NCI-H1417 treated with DMSO at 0.1 percent for 48 hours (cell line): ENCODE measurements at places on chromosomes 5 and 9.

- no peak for DNase-seq
These were observed 261.9 kb downstream of the PBX3 start for GRCh38 chr9:126009047-126009446.

- DNase-seq = no peak
These were observed 225.2 kb downstream of the CFAP90 start for GRCh38 chr5:7625740-7626139.

DNA sequence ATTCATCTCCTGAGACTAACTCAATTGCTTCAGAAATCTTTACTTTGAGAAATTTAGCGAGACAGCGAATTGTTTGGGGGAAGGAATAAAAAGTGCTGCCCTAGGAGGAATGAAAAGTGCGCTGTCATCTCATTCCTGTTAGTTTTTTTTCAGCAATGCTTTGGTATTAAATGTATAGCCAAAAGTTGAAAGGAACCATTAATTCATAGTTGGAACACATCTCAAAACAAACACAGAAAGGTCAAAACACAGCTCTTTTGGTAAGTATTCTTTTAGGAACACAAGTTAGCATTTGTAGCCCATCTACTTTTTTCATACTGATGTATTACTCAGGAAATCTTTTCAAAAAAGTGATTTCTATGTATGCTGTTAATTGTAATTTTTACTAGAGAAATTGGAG is 109.1 kb downstream of the NNT start:
- DNase-seq = no peak

GRCh38 chr9:3040761-3041160 is 196.9 kb upstream of the PUM3 start:
- no peak for DNase-seq

DNA sequence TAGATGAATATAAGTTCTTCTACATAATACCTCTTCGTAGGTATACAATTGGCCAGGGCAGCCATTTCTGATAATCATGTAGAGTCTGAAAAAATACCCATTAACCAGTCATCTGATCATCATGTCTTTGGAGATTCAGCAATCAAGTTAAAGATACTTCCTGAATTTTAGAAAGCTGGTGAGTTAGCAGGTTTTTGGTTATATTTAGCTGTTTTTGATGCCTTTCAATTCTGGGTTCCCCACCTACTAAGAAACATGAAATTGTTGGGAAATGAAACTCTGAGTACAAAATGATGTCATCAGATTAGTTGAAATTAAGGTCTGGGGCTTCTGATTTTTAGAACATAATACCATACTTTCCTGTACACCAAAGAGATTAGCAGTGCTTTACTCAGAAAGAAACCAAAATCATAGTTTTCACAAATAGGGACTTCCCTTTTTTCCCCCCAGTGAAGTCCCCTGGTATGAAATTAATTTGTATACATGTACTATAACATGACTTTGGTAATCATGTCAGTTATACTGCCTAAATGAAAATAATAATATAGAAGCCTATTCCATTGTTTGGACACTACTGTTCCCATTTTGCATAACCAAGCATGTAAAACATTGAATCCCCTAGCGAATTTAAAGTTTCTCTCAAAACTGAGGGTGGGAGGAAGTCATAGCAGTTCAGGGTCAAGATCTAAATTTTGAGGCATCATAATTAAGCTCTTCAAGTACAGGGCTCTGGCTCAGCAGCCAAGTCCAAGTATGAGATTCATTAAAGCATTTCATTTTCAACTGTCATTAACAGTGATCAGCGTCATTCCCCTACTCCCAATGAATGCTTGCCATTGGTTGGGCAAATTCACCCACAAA is 17.9 kb downstream of the PRLR start:
- no peak for DNase-seq

DNA sequence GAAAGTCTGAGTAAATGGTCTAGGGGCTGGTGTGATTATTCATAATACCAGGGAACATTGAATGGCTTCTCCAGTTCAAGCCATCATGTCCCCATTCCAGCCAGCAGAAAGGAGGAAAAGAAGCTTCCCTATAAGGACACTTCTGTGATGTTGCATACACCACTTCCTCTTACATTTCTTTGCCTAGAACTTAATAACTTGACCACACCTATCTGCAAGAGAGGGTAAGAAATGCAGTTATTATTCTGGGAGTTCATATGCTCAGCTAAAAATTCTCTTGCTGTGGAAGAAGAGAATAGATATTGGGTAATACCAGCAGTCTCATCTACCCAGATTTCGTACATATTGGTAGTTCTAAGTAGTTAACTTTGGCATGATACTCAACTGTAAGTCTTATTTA is 166.1 kb downstream of the SLC28A3 start:
- no peak for DNase-seq

DNA sequence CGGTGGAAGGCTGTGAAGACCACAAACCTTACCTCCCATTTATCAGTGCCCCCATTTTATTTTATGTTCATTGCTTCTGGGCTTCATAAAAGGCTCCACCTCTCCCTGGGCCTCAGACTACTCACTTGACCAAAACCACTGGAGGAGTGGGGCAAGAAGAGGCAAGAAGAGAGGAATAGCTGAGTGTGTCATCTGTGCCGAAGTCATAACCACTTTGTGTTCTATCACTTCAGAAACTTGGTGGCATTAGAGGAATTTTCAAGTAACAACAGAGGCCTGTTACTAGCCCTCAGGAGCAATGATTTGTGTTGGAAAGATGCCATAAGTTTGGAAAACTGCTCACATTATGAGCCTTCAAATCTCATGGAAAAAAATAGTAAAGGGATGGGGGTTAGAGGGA is 88.7 kb upstream of the PIK3R1 start:
- no peak for DNase-seq

DNA sequence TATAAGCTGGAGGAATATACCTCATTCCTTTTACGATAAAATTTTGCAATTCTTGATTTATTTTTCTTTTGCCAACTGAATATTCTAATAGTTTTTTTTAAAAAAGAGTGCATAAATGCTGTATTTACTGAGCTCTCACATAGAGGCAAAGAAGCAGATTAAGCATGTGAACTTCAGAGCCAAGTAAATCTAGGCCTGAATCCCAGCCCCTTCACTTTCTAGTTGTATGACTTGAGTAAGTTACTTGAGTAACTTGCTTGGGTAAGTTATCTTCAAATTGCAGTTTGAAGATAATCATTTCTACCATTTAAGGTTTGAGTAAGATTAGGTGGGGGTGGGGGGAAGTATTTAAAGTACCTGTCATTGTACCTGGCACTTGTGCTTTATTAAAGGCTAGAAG is 21.8 kb downstream of the LURAP1L start:
- DNase-seq = no peak

DNA sequence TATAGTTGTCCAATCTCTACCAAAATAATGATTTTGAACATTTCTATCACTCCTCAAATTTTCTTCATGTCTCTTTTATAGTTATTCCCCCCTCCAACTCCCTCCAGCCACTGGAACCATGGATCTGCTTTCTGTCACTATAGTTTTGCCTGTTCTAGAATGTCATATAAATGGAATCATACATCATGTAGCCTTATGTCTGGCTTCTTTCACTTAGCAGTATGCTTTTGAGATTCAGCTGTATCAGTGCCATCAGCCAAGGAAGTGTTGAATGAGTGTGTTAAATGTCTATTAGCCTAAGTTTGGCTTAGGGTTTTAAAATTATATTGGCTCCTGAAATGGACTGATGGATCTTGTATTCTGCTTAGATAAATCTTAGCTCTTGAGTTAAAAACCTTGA is 36.0 kb downstream of the UBE2D2 start:
- DNase-seq = no peak

GRCh38 chr5:68217047-68217355 is 1.4 kb downstream of the PIK3R1 start:
- no peak for DNase-seq

DNA sequence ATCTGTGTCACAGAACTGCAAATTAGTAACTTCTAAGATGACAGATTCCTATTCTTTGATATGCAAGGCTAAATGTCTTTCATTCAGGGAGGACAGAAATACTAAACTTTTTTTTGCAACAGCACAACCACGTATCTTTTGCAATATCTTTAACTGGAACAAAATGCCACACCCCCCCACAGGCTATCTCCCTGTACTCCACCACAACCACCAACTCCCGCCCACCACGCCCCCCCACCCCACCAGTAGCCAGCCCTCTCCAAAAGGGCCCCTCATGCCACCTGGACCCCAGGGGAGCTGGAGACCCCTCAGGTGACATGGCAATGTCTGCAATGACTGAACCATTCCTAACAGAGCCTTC is 131.8 kb downstream of the ROR2 start:
- no peak for DNase-seq

DNA sequence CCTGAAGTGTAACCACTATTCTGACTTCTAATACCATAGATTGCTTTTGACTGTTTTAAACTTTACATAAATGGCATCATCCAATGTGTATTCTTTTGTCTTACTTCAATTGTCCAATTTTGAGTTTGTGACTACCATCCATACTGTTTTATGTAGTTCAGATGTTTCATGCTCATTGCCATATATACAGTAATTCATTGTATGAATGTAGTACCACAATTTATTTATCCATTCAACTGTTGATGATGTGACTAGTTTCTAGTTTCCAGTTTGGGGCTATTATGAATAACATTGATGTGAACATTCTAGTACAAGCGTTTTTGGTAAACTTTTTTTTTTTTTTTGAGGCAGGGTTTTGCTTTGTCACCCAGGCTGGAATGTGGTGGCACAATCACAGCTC is 55.1 kb downstream of the HMGCS1 start:
- no peak for DNase-seq

DNA sequence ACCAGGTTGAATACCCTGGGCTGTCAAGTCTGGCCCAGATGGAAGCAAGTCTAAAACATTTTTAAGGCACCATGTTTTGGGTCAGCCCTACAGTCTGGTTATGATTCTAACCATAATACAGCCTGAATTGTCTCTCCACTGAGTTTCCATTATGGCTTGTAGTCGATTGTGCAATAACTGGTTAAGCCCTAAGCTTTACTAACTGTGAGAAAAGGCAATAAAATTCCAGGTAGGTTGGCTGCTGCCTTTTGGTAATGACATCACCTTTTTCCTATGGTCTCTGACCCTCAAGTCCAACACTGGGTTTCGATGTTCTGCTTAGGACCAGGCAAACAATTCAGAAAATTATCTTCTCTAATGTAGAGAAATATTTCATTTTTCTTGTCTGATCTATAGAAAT is 243.3 kb downstream of the ACTL7B start:
- no peak for DNase-seq

GRCh38 chr5:73151766-73152410 is 21.1 kb upstream of the TMEM174 start:
- no peak for DNase-seq

GRCh38 chr9:133742849-133743444 is 4.8 kb upstream of the SARDH start:
- DNase-seq = peak; percentile 65

- DNase-seq = no peak
These were observed 22.1 kb downstream of the CAMSAP1 start for GRCh38 chr9:135885100-135885853.

- DNase-seq = no peak
These were observed 9.9 kb downstream of the ZDHHC12 start for GRCh38 chr9:128713941-128714573.

- DNase-seq = no peak
These were observed 25.2 kb downstream of the GIN1 start for GRCh38 chr5:103094737-103095136.

DNA sequence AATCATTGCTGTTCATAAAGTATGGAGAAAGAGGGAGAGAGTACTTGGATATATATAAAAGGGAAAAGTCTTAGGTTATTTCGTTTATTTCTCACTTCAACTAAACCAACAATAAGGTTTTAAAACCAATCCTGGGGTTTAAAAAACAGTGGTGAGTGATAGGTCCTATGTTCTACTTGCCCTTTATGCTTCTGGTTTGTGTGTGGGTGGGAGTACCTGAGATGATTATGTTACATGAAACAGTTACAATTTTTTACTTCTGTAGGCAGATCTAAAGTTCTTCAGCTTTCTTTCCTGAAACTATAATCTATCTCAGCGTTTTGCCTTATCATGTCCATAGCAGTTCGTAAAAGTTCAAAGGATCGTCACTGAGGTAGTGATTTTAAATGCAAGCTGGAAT is 49.2 kb downstream of the STX17 start:
- no peak for DNase-seq

- DNase-seq = no peak
These were observed 140.6 kb downstream of the OSTF1 start for GRCh38 chr9:75228893-75229292.

GRCh38 chr9:100674419-100675122 is 96.7 kb downstream of the CAVIN4 start:
- DNase-seq = no peak

- no peak for DNase-seq
These were observed 741.0 kb upstream of the RIOK2 start for GRCh38 chr5:97923997-97924396.

- DNase-seq = no peak
These were observed 126.4 kb upstream of the GPR151 start for GRCh38 chr5:146642410-146642809.

DNA sequence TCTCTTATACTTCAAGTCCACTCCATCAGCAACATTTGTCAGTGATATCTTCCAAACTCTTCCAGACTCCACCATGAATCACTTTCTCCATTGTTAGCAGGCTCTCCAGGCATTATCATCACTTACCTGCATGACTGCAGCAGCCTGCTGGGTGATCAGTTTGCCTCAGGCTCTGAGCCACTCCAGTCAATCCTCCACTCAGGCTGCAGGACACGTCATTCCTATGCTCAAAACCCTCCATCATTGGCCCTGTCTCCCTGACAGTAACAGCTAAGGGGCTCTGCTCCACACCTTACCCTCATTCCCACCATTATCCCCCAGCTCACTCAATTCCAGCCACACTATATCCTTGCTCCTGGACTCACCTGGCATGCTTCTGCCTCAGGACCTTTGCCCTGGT is 10.7 kb downstream of the DIRAS2 start:
- DNase-seq = no peak

GRCh38 chr9:113885183-113886025 is 9.3 kb downstream of the ZNF618 start:
- no peak for DNase-seq

GRCh38 chr9:134101623-134102149 is 33.9 kb upstream of the BRD3 start:
- no peak for DNase-seq

DNA sequence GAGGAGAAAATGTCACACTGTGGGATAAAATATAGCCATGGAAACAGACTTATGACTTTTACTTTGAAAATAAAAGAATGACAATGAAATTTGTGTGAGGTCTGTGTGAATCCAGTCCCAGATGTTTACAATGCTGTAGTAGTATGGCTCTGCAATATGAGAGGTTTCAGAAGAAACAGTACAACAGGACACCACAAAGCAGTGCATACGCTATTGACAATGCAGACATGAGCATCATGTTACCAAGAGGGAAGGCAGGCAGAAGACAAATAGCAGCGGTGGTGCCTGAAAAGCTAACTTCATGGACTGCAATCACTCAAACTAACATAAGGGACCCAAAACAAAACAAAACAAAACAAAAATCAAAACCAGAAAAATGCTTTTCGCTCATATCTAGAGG is 1.8 kb downstream of the FGF10 start:
- no peak for DNase-seq
